Mucosa of gallbladder (tissue), 1 donor: ENCODE measurements at places on chromosomes 2 and 18. TPM values are rescaled to one million over a fixed set of nuclear protein-coding genes. Genes with fewer than 3 reads are reported as not detected.

DNA sequence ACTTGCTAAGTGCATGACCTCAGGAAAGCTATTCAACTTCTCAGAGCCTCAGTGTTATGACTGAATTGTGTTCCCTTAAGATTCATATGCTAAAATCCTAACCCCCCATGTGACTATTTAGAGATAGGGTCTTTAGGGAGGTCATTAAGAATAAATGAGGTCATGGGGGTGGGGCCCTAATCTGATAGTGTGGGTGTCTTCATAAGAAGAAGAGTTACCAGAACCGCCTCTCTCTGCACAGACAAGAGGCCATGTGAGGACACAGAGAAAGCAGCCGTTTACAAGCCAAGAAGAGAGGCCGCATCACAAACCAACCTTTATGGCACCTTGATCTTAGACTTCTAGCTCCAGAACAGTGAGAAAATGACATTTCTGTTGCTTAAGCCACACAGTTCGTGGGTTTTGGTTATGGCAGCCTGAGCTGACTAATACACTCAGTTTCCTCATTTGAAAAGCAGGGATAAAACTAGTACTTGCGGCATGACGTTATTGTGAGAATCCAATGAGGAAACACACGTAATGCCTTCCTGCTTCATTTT lies 9.9 kb downstream of the SH2D6 start:
- no peak for DNase-seq

GRCh38 chr2:74384051-74384450 lies 3.9 kb upstream of the DCTN1 start:
- no peak for DNase-seq

DNA sequence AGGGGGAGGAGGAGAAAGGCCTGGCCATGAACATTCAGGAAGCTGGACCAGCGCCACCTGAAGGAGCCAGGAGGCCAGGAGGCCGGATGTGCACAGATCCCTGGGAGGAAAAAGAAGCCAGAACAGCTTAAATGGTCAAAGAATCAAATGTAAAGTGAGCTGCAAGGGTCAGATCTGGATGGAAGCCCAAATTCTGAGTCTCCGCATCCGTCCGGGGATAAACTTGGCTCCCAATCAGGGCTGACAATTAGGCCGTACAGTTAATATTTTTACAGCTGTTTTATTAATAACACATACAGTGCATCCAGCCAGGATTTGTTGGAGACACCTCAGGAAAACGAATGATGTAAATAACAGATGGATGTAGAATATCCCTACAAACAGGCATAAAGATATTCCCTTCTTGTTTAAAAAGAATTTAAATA lies 495.1 kb upstream of the TCF4 start:
- peak; percentile 10 for DNase-seq

DNA sequence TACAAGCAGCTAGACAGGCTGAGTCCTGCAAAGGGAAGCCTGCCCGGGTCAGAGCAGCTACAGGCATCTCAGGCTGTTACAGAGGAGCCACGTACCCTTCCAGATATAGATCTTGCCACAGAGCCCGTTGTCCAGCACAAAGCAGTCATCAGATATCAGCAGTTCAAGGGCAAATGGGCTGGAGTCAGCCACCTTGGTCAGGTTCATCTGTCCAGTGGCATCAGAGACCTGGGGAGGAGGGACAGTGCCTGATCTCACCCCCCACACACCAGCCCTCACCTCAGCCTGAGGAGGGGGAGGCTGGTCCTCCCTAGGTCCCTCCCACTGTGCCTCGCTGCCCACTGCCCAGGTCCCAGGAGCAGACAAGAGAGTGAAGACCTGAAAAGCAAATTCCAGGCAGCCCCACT lies 12.2 kb downstream of the CAPG start:
- no peak for DNase-seq

DNA sequence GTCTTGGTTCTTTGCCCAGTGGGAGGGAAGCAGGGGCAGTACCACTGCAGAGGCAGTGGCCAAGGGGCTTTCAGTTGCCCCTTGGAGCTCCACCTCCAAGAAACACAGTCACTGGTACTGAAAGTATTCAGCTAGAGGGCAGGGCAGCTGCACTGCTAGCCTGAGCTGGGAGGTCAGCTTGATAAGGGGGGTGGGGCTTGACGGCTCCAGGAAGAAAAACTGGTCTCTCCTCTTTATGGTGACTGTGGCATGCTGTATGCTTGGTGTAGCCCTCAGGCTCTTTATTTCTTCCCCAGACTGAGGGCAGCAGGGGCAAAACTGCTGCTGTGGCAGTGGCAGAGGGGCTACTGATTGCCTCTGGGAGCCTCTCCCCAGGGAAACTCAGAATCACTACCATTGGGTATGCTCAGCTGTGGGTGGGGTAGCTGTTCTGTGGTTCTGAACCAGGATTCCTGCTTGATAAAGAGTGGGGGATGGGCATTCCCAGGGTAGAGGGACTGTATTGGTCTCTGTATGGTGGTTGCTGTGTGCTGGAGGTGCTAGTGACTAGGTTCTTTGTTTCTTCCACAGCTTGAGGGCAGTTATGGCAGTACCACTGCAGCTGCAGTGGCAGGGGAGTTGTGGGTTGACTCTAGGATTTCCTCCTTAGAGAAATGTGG lies 134.6 kb upstream of the SCN7A start:
- DNase-seq = no peak

DNA sequence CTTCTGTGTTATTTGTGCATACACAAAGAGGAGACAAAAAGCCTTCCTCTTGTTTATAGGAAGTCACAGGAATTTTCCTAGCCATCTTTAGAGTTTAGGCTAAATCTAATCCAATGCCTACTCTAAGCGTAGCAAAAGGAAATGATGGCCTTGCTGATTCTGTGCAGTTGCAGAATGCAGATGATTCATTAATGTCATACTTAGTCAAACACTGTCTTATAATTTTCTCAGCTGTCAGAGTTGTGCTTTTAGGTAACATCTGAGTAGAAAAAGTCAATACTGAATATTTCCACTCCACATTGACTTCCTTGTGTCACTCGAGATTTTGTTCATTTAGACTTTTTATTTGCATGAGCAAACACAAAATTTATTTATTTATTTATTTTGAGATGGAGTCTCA lies 157.9 kb upstream of the FOSL2 start:
- no peak for DNase-seq

DNA sequence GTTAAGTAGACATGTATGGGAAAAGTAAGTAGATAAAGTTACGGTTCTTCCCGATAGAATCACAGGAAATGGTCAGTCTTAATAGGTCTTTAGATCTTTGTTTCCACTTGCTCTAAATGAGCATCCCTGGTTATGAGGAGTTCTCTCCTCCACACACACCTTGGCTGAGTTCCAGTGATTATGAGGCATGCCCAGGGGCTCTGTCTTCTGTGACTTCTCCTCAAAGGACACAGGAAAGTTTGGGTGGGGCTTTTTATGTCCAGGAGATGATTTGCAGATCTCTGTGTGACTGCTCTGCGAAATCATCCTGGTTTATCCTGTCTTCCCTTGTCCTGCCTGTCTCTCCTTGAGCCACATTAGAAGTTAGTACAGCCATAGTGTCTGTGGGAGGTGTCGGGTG lies 83.9 kb upstream of the EML6 start:
- DNase-seq = no peak

DNA sequence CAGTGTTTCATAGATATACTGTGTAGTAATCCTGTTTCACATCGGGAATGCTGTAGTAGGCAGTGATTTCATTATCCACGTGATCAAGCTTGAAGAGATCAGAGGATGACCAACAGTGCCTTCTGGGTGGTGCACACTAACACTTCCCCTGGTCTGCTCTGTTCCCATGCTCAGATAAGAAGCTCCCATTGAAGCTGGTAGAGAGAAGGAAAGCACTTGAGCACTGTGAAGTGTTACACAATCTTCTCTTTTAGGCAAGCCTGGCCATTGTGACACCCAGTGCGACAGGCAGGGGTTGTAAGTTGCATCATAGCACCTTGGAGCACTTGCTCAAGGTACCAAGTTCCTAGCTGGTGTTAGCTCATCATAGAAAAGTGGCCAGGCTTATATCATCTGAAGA lies 30.6 kb upstream of the GPD2 start:
- no peak for DNase-seq

GRCh38 chr2:44424211-44424610 lies 62.5 kb downstream of the CAMKMT start:
- no peak for DNase-seq

The CLASP1 gene
- total RNA-seq = 51.4 TPM

The CAB39 gene
- 73.8 TPM for total RNA-seq

The LRP2 gene
- 13.6 TPM for total RNA-seq

The SLC4A5 gene
- 4.7 TPM for total RNA-seq

The CRYGB gene
- not detected for total RNA-seq

The LOXHD1 gene
- total RNA-seq = 0.12 TPM

The TWIST2 gene
- total RNA-seq = 5.9 TPM

The CIB4 gene
- not detected for total RNA-seq

The KCNG2 gene
- not detected for total RNA-seq
